RWPE2 (cell line): ENCODE measurements at places on chromosomes 13 and 19.

- no peak for DNase-seq
- no peaks in the 10 kb centered on the region for H3K36me3 ChIP-seq
- peaks cover 13% of the 10 kb centered on the region for H3K27me3 ChIP-seq
- H3K27ac ChIP-seq, result no peak overlapping the region
- no peaks in the 10 kb centered on the region for H3K4me1 ChIP-seq
These were observed 121.3 kb upstream of the SPACA7 start for GRCh38 chr13:112254900-112255299.

GRCh38 chr19:43488179-43488578 is 16.4 kb downstream of the PHLDB3 start:
- no peaks in the 10 kb centered on the region for H3K36me3 ChIP-seq
- no peak for DNase-seq
- H3K4me1 ChIP-seq, result no peaks in the 10 kb centered on the region
- no peaks in the 10 kb centered on the region for H3K27me3 ChIP-seq
- no peak overlapping the region for H3K27ac ChIP-seq

- H3K4me1 ChIP-seq, result no peaks in the 10 kb centered on the region
- no peak for DNase-seq
- no peak overlapping the region for H3K4me3 ChIP-seq
- no peaks in the 10 kb centered on the region for H3K27me3 ChIP-seq
- H3K27ac ChIP-seq, result no peak overlapping the region
These were observed 8.5 kb downstream of the DNAJC15 start for GRCh38 chr13:43031881-43032280.

DNA sequence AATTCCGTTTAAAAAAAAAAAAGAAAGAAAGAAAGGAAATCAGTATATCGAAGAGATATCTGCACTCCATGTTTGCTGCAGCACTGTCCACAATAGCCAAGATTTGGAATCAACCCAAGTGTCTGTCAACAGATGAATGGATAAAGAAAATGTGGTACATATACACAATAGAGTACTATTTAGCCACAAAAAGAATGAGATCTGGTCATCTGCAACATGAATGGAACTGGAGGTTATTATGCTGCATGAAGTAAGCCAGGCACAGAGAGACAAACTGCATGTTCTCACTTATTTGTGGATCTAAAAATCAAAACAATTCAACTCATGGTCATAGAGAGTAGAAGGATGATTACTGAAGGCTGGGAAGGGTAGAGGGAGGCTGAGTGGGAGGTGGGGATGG is 16.3 kb downstream of the ZNF565 start:
- no peaks in the 10 kb centered on the region for H3K36me3 ChIP-seq
- no peaks in the 10 kb centered on the region for H3K4me1 ChIP-seq
- DNase-seq, result no peak
- no peak overlapping the region for H3K4me3 ChIP-seq
- no peaks in the 10 kb centered on the region for H3K27me3 ChIP-seq

GRCh38 chr19:6826281-6826920 is 53.9 kb downstream of the VAV1 start:
- H3K27ac ChIP-seq, result no peak overlapping the region
- H3K4me3 ChIP-seq, result no peak overlapping the region
- H3K36me3 ChIP-seq, result no peaks in the 10 kb centered on the region
- peaks cover 10% of the 10 kb centered on the region for H3K4me1 ChIP-seq
- H3K27me3 ChIP-seq, result no peaks in the 10 kb centered on the region
